ENCODE measurements at places on chromosomes 4 and X.

- DNase-seq, result no peak
Measured at GRCh38 chrX:23616361-23616760, 50.9 kb upstream of the PRDX4 start.

DNA sequence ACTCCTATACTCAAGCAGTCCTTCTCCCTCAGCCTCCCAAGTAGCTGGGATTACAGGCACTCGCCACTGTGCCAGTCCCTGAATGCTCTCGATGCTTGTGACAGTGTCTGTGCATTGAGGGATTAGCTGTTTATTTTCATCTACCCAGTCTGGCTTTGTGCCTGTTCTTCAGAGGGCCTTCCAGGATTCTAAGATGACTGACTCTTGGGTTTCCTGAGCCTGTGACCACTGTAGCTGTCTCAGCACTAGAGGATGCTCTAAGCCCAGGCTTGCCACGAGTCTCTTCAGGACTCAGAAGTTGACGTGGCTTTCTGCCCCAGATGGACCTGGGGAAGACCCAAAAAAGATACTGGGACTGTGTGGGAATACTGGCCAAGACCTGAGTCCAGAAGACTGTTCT, 201.4 kb downstream of the ARHGAP10 start:
- no peak for DNase-seq

- no peak for DNase-seq
Measured at GRCh38 chrX:14964500-14964899, 91.3 kb downstream of the MOSPD2 start.

GRCh38 chr4:147525494-147526271, 44.8 kb downstream of the EDNRA start:
- DNase-seq, result no peak

DNA sequence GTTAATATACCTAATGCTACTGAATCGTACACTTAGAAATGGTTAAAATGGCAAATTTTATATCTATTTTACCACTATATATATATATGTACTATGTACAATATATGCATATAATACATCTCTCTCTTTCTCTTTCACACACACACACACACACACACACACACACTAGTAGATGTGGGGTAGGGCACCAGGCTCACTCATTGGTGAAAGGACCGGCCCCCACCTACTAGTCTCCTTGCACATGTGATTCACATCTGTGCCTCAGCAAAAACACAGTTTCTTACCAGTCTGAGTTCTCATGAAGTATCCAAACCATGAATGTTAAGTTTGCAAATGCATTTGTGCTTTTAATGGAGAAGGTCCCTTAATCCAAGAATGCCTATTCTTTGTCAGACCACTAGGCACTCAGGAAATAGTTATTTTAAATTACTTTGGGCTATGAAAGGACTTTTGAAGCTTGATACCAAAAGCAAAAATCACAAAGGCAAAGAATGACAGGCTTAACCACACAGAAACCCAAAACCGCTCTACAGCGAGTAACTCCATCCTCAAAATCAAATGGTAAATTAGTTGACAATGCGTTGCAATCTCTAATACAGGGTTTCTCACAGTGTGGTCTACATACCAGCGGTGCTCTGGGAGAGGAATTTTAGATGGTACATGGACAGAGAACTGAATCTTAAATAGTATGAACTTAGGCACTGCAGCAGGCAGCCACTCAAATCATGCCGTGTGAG, 5.8 kb downstream of the TSC22D3 start:
- no peak for DNase-seq

DNA sequence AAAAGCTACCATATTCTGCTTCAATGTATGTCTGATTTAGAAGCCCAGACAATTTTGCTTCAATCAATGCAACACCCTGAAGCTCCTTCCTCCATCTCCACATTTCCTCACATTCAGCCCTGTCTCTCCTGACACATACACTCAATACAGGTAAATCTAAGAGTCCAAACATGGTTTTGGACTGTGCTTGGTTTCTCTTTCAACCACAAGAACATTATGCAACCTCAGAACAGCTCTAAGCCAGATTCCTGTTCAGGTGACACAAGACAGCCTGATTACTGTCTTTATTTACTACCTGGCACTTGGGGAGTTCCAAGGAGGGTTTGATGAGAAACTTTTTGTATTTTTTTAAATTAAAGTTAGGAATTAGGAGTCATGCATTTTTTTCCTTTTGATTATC, 307.5 kb upstream of the SLIT2 start:
- DNase-seq, result no peak

Measured in activated naive CD8-positive, alpha-beta T cell treated with anti-CD3 and anti-CD28 coated beads, Interleukin-2, amount 50 U/mL, for 16 hours (primary cell).